ENCODE measurements at places on chromosomes 5 and 9. TPM values are rescaled to one million over a fixed set of nuclear protein-coding genes. Genes with fewer than 3 reads are reported as not detected.

GRCh38 chr5:177452688-177453638 is 6.3 kb downstream of the PRR7 start:
- DNase-seq, result no peak

Gene AMBP
- polyA plus RNA-seq, result 3.6 TPM

Gene USP20
- 17.7 TPM for polyA plus RNA-seq

DNA sequence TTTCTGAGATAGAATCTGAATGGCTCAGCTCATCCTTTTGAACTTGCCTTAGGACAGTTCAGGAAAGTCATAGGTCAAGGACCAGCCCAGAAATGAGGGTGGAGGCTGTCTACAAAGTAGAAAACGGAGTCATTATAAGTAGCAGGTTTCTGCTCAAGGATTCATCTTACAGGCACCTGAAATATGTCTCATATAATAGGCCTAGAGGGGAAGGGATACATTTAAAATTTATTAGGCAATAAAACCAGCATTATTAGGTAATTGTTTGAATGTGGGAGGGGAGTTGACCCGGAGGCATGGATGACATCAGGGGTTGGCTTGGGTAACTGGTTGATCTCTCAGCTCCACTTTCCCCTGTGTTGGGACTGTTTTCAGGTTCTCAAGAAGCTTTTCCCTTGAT is 11.9 kb upstream of the GALNT10 start:
- DNase-seq, result no peak

Gene CDC20B
- 0.15 TPM for polyA plus RNA-seq

GRCh38 chr9:77575785-77576184 is 72.3 kb downstream of the GNA14 start:
- no peak for DNase-seq

Gene SNCAIP
- 7.3 TPM for polyA plus RNA-seq

Gene PTGR1
- polyA plus RNA-seq, result 88.5 TPM

Gene CYLC2
- not detected for polyA plus RNA-seq

GRCh38 chr5:1156033-1156753 is 44.3 kb upstream of the SLC12A7 start:
- DNase-seq, result peak; percentile 39

DNA sequence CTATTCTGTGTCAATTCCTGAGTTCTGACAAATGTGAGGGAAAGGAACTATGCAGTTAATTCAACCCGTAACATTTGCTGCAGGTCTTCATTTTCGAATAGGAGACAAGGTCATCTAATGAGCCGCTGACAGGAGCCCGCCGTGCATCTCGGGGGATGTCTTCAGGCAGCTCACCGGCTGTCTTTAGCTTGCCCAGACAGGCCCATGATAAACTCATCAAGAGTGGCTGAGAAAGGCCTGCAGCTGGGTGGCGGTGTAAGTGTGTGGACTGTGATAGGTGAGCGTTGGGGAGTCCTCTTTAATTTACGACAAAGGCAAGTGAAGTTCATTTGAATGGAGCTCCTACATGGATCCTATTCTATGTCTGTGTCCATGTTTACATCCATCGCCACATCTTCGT is 190.5 kb downstream of the ADCY2 start:
- DNase-seq, result no peak

Gene PNPLA7
- 7.2 TPM for polyA plus RNA-seq

DNA sequence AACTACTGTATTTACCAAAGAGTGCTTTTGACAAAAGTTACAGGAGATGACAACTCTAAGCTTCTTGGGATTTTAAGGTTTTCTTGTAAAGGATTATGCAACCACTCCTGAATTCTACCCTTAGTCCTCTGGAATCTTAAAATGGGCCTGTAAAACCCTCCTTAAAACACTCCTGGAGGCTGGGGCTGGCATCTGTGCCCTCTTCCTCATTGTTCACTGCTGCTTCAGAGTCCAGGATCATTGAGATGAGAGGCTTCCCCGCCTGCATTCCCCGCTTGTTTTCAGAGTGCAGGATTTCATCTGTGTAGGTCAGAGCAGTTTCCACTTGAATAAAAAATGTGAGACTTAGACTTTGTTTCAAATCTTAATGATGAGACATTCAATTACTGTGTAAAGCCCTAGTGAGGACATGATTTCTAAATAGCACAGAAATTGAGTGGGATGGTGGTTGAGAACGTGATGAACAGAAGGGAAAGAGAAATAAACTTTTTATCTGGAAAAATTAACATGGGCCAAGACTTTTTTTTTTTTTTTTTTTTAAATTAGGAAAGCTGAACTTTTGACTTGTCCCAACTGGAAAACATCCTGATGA is 40.4 kb downstream of the PCSK5 start:
- DNase-seq, result no peak

DNA sequence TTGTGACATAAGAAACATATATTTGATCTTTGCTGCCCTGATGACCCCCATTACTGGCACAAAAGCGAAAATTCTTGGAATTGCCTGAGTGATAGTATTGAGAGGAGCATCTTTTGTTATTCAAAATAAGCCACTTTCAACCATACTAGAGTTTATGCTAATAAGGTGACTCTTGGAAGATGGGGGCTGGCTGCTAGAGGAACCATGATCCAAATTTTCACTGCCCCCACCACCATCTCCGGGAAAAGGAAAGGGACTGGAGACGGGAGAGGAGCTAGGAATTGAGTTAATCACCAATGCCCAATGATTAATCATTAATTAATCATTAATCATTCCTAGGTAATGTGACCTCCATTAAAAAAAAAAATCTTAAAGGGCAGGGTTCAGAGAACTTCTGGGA is 25.6 kb downstream of the FBXW11 start:
- no peak for DNase-seq

All from large intestine (tissue), 12 donors.